ENCODE measurements at places on chromosomes 12 and 14.

GRCh38 chr12:89636776-89637160 is 71.9 kb downstream of the ATP2B1 start:
- no peak for DNase-seq

- no peak for DNase-seq
These were observed 29.7 kb upstream of the CEBPE start for GRCh38 chr14:23148591-23149249.

GRCh38 chr14:81366214-81366613 is 33.9 kb downstream of the STON2 start:
- DNase-seq, result no peak

GRCh38 chr14:35159742-35160409 is 37.5 kb downstream of the PRORP start:
- no peak for DNase-seq

DNA sequence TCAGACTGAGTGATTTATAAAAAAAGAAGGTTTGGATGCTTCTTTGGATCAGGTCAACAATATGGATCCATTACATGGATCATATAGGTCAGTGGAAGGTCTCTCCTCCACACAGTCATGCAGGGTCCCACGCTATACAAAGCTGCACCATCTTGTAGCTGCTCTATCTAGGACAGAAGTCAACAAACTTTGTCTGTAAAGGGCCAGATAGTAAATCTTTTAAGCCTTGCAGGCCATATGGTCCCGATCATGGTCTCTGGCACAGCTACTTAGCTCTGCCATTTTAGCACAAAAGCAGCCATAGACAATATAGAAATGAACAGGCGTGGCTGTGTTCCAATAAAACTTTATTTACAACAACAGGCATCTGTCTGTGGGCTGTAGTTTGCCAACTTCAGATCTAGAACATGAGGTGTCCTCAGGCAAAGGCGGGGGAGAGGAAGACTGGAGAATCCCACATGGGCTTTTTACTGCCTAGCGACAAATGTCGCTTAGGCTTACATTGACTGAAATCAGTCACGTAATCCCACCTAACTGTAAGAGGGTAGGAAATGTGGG is 36.7 kb downstream of the TMEM233 start:
- no peak for DNase-seq

- DNase-seq, result no peak
These were observed 47.6 kb downstream of the SH2B3 start for GRCh38 chr12:111453071-111453989.

DNA sequence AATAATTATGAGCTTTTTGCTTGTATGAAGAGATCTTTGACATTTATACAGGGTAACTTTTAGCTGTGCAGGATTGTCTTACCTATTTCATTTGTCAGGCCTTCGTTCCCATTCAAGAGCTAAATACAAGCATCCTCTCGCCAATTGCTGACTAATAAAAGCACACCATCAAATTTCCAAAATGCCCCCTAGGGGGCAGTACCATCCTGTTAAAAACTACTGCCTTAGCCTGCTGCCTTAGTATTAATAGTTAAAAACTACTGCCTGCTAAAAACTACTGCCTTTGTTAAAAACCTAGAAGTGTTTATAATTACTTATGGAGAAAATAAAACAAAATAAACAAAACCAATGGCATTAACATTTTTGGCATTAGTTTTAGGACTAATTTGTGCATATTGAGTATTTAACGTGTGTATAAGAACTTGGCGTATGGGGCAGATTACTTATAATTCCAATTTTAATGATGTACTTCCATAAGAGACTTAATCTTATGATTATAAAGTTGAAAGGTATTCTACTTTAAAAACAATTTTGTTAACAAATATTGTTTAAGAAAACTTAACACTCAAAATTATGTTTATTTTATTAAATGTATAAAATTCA is 3.0 kb upstream of the IFI27L2 start:
- no peak for DNase-seq

DNA sequence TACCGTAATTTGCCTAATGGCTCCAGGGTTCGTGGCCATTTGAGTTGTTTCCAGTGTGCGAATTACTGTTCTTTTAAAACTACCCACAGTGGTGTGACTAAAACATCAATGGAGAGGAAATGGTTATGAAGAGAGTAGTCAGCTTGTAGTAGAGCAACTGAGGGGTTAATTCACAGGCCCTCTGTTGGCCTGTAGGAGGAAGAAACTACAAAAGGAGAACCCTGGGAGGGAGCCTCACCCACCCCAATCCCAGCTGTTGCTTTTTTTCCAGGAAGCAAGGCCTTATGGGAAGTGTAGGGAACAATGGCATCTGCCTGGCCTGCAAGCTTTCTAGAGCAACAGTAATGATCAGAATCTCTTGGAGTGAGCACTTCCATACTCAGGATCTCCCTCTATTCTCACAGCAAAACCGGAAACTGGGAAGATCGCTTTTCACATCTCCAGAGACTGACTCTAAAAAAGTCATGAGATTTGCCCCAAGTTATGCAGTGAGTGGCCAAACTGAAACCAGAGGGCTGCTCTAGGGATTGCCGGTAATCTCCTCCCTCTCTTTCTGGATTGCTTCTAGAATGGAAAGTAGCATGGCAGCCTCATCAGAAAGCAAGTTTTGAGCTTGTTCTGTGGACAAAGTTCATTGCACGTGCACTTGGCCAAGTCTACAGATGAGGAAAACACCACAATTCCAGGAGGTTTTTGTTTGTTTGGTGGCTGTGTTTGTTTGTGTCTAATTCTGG is 125.3 kb upstream of the PWP1 start:
- no peak for DNase-seq

- DNase-seq, result no peak
These were observed 343.1 kb downstream of the FLRT2 start for GRCh38 chr14:85873006-85873405.

- DNase-seq, result no peak
These were observed 128.6 kb downstream of the ACSS3 start for GRCh38 chr12:81206429-81206828.

- DNase-seq, result no peak
These were observed 620.1 kb downstream of the NRXN3 start for GRCh38 chr14:78790271-78790670.

- no peak for DNase-seq
These were observed 404.3 kb upstream of the NOVA1 start for GRCh38 chr14:27002179-27002578.

DNA sequence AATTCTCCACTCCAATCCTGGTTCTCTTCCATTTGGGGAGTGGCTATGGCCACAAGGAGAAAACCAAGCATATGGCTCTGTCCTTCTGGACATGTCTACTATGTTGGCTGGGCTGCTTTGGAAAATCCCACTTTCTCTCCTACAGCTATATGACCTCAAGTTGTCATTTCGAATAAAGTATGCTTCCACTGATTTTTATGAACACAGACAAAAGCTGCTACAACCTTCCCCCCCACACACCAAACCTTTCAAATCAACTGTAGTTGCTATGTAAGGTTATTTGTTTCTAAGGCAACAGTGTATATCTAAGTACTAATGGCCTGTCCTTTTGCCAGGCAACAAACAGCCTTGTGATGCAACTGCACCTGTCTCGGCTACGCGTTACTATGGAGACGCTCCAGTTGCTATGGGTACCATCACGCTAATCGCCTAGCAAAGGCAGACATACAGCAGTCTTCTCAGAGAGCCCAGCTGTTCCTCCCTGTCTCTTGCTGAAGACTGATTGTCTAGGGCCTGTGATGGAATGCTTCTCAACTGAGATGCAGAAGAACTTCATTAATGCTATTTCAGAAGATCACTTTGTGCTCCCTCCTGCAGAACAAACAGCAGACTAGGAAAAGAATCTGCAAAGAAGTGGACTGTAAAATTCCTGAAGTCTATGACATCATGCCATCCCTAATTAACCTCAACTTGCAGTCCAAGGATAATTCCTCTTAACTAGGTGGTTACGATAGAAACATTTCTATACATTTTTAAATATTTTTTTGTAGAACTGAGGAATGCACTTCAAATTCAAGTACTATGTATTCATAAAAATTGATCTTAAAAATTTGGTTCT is 67.6 kb downstream of the FOXN3 start:
- no peak for DNase-seq

DNA sequence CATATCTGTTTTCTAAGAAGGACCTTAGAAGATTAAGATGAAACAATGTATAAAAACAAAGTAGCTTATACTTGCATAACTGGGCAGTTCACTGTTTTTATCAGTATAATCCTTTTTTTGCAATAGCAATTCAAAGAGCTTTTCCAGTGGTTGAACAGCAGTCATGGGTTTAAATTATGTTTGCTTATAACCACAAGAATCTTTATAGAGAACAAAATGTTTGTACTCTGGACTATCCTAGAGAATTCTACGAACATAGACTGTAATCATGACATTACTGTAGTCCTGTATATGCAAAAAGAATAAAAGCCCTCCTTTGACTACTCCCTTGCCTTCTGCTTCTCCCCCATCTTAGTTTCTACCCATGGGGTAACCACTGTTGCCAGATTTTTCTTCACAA is 5.7 kb downstream of the FAM177A1 start:
- no peak for DNase-seq

- no peak for DNase-seq
These were observed 5.8 kb downstream of the HNRNPA1 start for GRCh38 chr12:54286042-54287030.
